Nucleus accumbens (tissue), 56 donors: ENCODE measurements at places on chromosomes 11 and 22.

DNA sequence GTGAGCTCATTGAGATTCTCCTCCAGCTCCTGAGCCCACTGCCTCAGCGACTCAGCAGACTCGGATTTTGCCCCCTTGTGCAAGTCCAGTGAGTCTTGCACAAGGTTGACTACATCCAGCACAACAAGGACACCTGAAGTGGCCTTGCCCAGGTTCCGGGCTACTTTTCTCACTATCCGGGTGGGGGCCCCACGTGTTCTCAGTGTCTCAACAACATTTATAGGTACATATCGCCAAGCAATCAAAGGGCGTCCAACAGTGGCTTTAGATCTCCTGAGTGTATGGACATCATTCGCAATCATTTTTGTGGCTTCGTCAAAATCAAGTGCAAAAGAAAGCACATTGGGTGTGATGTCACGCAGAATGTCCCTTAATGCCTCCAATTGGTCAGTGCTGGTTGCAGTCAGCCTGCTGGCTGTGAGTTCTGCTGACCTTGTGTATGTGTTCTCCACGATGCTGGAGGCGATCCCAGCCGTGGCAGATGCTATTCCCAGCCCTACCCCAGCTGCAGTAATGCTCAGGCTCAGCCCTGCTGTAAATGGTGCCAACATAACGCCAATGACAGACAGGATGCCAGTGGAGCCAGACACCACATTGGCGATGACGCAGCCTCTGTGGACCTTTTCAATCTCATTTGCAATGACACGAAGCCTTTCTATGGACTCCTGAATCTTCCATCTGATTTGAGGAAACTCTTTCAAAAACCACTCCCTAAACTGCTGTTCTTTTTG is 10.3 kb downstream of the APOL4 start:
- peak; percentile 60 for DNase-seq

- no peak for DNase-seq
Measured at GRCh38 chr11:60348116-60348515, 21.1 kb downstream of the MS4A6E start.

- no peak for DNase-seq
Measured at GRCh38 chr11:64537876-64538275, 53.1 kb upstream of the SLC22A12 start.

DNA sequence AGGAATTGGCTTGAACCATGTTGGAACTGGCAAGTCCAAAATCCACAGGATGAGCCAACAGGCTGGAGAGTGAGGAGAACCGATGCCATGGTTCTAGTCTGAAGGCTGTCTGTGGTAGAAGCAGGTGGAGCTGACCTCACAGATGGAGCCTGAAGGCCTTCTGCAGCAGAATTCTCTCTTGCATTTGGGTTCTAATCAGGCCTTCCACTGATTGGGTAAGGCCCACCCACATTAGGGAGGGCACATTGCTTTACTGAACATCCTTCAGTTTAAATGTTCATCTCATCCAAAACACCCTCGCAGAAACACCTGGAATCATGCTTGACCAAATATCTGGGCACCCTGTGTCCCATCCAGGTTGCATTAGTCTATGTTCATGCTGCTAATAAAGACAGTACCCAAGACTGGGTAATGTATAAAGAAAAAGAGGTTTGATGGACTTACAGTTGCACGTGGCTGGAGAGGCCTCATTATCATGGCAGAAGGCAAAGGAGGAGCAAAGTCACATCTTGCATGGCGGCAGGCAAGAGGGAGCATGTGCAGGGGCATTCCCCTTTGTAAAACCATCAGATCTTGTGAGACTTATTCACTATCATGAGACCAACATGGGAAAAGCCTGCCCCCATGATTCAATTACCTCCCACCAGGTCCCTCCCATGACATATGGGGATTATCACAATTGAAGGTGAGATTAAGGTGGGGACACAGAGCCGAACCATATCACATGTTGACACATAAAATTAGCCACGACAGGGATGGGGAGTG is 15.9 kb downstream of the SMIM38 start:
- DNase-seq, result no peak

- DNase-seq, result no peak
Measured at GRCh38 chr11:65417702-65418430, 4.7 kb upstream of the NEAT1 start.

DNA sequence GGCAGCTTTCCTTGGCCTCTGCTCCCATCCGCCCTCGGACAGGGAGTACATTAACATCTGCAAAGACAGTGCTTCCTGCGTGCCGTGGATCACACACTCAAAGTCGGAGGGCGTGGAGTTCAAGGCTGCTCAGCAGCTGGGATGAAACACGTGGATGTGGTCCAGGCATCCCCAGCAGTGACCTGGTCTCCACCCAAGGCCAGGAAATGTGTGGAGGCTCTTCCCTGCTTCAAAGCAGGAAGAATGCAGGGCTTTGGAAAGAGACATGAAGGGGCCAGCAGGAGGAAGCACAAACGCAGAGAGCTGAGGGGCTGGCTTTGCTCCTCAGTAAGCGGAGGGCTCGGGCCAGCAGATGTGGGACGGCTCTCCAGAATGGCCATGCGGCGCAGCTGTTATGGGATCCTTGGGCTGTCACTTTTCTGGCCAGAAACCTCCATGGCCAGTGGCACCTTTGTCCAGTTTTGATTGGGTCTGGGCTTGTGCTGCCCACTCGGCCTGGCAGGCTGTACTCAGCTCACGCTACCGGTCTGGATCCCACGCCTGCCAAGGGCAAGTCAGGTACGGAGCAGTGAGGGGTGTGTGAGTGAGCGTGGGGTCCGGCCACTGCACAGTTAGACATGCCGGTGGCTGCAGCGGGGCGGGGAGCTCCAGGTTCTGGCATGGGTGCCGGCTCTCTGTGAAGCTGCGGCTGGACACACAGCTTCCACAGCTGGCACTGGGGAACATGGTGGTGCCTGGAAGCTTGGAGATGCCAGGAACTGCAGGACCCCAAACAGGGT is 438.0 kb downstream of the TBC1D22A start:
- DNase-seq, result no peak

DNA sequence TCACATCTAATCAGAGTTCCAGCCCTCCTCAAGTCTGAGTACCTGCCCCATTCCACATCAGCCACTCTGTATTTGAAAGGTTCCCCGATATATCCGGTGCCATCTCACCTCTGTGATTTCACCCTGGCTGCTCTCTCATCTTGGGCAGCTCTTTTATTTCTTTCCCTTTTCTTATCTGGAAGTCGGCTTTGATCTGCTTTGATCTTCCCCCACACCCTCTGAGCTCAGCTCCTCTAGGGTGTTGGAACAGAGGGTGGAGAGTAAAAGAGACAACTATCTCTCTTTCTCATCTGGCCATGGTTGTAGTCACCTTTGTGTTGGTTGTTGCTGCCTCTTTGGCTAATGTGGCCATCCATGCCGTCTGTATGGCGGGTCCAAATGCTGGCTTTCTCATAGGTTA is 108.3 kb downstream of the ENTHD1 start:
- no peak for DNase-seq

DNA sequence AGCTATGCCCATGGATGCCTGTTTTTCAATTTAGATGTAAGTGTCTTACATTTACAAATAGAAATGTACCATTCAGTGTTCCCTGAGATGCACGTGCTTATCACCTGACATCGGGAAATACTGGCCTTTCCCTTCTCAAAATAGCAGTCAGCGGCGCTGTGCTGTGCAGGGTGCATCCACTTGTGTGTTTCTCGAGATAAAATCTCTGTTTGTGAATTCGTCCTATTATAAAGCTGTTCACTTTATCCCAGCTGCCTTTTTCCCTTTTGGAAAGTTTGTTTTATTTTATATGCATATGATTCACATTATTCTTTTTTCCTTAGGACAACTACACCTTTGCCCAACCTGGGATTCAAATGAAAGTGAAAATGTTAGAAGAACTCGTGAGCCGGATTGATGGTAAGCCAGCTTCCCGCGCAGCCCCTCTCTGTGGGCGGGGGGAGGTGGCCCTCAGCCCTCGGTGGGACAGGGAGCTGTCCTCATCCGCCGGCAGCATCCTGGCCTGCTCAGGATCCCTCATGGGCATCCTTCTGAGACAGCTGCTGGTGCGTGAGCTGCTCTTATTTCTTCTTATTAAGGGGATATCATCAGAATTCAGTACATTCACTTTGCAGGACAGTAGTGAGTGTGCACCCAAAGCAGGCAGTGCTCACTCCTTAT is 235.0 kb downstream of the TBC1D22A start:
- no peak for DNase-seq

DNA sequence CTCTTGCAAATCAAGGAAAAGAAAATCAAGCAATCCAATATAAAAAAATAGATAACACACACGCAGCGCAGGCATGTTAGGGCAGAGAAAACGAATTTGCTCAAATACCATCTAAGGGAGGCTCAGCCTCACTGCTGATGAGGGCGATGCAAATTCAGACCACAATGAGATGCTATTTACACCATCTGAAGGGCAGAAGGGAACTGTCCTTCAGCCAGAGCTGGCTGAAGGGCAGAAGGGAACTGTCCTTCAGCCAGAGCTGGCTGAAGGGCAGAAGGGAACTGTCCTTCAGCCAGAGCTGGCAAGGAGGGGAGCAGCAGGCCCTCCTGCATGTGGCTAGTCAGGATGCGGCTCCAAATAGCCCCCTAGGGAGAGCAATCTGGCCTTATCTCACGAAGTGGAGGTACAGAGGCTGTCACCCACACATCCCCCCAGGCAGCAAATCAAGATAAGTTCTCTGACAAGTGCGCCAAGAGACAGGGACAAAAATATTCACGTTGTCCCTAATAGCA is 7.6 kb upstream of the SLC39A13 start:
- no peak for DNase-seq

GRCh38 chr22:17726928-17727897 is 47.1 kb downstream of the BID start:
- DNase-seq, result no peak

- DNase-seq, result no peak
Measured at GRCh38 chr22:29144786-29145160, 60.9 kb upstream of the EMID1 start.

DNA sequence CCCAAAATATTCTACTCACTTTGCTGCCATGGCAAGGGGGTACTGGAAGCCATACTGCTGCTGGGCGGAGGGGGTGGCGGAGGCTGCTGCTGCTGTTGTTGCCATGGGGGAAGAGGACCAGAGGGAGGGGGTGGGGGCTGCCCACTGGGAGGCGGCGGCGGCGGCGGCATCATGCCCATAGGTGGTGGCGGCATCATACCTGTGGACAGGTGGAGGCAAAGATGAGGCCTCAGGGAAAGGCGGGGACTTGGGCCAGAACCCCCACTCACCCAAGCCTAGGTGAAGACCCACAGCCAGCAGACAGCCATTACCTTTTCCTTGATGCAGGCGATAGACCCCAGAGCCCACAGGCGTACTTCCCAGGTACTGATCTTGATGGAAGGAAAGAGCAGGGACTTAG is 7.1 kb upstream of the PYGM start:
- no peak for DNase-seq

GRCh38 chr11:72828692-72829101 is 14.5 kb downstream of the ATG16L2 start:
- DNase-seq, result no peak

DNA sequence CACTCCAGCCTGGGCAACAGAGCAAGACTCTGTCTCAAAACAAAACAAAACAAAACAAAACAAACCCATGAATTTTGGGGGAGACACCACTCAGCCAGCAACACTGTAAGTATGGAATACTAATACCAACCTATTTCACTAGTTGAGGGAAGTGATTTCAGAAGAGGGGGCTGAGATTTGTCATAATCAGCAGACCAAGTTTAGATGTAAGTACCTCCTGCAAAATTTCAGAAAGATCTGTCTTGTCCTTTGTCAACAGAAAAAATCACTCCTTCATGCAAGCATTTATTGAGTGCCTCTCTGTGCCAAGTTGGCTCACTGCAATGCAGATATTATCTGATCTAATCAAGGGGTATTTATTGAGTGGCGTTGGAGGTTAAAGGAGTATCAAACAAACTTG is 23.4 kb upstream of the ADA2 start:
- DNase-seq, result no peak

GRCh38 chr11:44445500-44446365 is 119.7 kb upstream of the CD82 start:
- no peak for DNase-seq

GRCh38 chr11:78344676-78345075 is 72.9 kb downstream of the GAB2 start:
- DNase-seq, result no peak

DNA sequence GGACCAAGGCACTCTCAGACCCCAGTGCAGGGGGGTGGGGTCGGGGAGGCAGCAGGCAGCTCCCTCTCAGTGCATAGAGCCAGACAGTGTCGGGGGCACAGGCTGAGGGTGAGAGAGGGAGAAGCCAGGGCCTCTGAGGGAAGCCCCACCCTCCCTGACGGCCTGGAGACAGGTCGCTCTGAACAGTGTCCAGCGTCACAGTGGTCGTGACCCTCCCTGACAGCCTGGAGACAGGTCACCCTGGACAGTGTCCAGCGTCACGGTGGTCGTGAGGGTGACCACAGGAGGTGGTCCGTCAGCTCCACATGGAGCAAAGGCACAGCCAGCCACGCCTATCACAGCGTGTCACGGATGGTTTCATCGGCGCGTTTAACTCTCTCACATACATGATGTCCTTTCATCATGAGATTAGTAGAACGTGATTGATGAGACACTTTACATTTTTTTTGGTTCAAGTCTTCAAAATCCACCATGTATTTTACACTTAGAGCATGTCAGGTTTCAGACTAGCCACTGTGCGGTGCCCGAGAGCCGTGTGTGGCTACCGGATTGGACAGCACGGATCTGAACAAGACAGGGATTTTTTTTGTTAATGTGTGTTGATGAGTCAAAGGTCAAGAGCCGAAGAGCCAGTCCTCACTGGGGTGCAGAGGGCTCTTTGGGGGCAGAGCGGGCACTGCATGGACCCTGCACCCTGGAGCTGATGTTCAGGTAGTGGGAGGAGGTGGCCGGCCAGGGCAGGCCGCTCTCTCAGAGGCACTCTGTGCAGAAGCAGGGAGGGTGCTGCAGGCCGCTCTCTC is 23.9 kb upstream of the PANX2 start:
- peak; percentile 52 for DNase-seq

- no peak for DNase-seq
Measured at GRCh38 chr11:100545970-100546369, 141.1 kb upstream of the ARHGAP42 start.

GRCh38 chr11:9639099-9639498 is 24.8 kb upstream of the SWAP70 start:
- DNase-seq, result no peak

DNA sequence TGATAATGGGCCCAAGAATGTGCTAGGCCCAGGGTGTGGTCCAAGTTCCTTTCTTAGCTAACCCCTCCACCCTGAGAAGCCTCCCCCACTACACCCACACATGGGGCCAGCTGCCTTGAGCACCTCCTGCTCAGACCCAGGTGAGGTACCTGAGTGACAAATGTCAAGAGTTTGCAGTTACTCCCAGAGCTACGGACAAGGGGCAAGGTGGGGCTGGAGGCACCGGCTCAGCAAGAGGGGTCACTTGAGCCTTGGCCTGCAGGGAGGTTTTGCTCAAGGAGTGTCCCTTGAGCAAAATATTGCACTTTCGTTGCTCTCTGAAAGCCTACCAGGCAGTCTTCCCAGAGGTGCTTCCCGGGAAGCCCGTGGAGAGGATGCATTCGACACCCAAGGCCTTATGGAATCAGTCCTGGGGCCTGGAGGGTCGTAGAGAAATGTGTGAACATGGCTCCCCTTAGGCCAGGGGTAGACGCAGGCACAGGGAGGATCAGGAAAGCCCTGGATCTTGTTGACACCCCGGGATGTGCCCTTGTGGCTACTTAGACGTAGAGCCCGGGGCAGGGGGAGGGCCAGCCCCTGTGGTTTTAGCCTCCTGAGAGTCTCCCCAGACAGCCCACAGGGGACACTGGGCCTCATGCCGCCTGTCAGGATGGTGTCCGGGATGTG is 114.2 kb downstream of the KCNQ1 start:
- no peak for DNase-seq

- no peak for DNase-seq
Measured at GRCh38 chr22:23749841-23750301, 1.0 kb downstream of the ZNF70 start.
